Activated CD4-positive, alpha-beta memory T cell treated with anti-CD3 and anti-CD28 coated beads, Interleukin-2, amount 10 ng/mL, durations not matched to agents 7 days and 5 days (primary cell): ENCODE measurements at places on chromosomes 12 and 14. TPM values are rescaled to one million over a fixed set of nuclear protein-coding genes. Genes with fewer than 3 reads are reported as not detected.

AQP6 gene
- not detected for total RNA-seq

DNA sequence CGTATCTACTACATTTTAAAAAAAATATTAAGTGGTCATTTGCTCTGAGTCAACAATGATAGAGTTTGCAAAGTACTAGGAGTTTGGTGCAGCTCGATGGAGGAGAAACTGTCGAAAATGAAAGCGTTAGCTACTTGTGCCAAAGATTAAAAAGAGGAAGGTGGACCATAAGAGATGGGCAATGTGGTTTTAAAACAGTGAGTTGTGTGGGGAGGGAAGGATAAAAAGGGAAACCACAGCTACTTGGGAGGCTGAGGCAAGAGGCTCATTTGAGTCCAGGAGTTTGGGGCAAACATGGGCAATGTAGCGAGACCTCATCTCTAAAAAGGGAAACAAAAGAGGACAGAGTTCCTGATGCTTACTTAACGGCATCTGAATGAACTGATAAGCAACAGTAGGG, 18.2 kb upstream of the STRAP start:
- peaks cover 7% of the 10 kb centered on the region for H3K4me1 ChIP-seq
- H3K27ac ChIP-seq = no peak overlapping the region
- H3K27me3 ChIP-seq = peaks cover 31% of the 10 kb centered on the region
- H3K4me3 ChIP-seq = peak overlapping the region; percentile 0
- H3K36me3 ChIP-seq = no peaks in the 10 kb centered on the region

DNA sequence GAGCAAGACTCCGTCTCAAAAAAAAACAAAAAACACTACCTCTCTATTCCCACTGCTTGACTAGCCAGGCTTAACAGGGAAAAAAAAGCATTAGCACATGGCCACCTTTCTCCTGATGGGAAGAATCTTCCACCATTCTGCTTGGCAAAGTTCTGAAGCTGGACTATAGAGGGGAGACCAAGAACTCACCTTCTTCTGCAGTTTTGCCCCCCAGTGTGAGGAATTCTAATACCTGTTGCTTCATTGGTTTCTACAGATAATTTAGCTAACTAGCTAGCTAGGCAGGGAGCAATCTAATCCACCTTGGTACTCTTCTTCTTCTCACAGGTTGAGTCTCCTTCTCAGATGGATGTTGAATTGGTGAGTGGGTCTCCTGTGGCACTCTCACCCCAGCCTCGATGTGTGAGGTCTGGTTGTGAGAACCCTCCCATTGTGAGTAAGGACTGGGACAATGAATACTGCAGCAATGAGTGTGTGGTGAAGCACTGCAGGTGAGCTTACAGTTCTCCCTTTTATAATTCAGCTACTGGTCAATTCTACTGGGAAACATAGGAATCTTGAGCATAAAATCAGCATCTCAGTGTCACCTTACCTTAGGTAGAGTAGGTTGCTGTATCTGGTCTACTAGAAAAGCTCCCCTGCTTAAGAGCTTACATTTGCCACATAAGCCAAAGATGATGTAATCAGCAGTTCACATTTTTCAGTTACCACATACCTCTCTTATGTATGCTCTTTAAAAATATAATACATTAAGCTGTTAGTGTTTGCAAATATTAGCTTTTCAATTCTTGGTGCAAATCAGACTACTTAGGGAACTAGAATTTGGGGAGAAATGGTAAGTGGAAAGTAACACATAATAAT, 16.0 kb downstream of the METTL3 start:
- no peak overlapping the region for H3K27ac ChIP-seq
- peaks cover 71% of the 10 kb centered on the region for H3K36me3 ChIP-seq
- no peak overlapping the region for H3K4me3 ChIP-seq

DNA sequence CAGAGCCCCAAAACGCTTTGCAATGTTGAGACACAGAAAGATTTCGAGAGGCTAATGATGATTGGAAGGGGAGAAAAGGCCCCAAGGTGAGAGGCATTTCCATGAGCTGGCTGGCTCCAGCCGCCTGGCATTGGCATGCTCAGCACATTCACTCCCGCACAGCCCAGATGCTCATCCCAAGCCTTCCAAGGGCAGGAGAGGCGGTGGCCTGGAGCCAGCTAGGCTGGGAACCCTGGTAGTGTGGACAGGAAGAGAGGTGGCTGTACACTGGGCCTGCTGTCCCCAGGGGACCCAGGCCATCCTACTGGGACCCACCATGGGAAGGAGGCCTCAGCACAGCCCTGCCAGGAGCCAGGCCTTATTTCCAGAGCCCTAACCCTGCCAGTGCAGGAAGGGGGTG, 72.2 kb downstream of the SPTB start:
- no peak overlapping the region for H3K4me3 ChIP-seq
- DNase-seq = no peak
- H3K27ac ChIP-seq = no peak overlapping the region
- H3K27me3 ChIP-seq = peaks cover 14% of the 10 kb centered on the region

GRCh38 chr12:94207849-94208621, 59.7 kb downstream of the PLXNC1 start:
- peak overlapping the region; percentile 68 for H3K4me3 ChIP-seq
- no peaks in the 10 kb centered on the region for H3K27me3 ChIP-seq
- peak overlapping the region; percentile 96 for H3K27ac ChIP-seq
- H3K36me3 ChIP-seq = peaks cover 38% of the 10 kb centered on the region

GRCh38 chr14:58826845-58827686, 189.3 kb downstream of the DACT1 start:
- H3K4me3 ChIP-seq = no peak overlapping the region
- H3K36me3 ChIP-seq = no peaks in the 10 kb centered on the region
- H3K27ac ChIP-seq = no peak overlapping the region
- H3K4me1 ChIP-seq = peaks cover 2% of the 10 kb centered on the region
- no peaks in the 10 kb centered on the region for H3K27me3 ChIP-seq

DNA sequence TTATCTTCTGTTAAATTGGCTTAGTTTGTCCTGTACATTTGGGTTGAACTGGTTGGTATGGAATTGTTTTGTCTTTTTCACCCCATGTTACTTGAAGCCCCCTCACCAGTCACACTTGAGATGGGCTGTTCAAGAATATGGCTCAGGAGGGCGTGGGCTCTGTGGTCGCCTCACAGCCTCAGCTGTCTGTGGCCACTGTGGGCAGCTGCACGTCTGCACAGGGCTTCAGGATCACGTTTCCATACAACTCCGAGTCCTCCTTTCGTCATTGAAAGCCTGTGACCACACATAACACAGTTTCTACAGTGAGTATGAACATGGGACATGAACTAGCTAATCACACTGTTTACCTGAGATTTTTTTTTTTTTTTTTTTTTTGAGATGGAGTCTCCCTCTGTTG, 81.3 kb downstream of the MOK start:
- peaks cover 16% of the 10 kb centered on the region for H3K4me1 ChIP-seq
- H3K4me3 ChIP-seq = no peak overlapping the region
- no peaks in the 10 kb centered on the region for H3K27me3 ChIP-seq
- no peaks in the 10 kb centered on the region for H3K36me3 ChIP-seq

DNA sequence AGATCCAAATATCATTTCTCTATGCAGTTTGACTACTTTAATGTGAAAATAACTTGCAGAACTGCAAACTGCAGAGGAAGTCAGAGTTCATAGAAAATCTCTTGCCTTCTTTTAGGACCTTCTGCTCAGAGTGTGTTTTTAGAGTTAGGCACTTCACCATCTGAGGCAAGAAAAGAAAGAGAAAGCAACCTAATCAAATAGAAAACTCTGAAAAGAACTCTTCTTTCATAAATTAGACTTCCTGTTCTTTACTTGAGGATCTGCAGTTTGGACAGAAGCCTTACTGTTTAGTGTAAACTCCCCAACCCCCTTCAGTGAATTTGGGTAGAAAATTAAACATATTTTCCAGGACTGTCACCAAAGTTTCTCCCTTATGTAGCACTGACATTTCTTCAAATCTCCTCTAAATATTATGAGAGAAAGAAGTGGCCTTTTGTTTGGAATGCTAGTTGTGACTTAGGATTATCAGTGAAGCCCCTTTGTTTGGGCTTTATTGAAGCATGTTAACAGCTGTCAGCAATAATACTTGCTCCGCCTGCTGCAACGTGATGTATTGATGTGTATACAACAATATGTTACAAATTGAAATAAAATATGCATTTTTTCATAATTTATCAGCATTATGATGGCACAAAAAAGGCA, 99.5 kb downstream of the PDZRN4 start:
- no peaks in the 10 kb centered on the region for H3K4me1 ChIP-seq
- no peak for DNase-seq
- no peak overlapping the region for H3K4me3 ChIP-seq
- no peaks in the 10 kb centered on the region for H3K27me3 ChIP-seq
- H3K36me3 ChIP-seq = no peaks in the 10 kb centered on the region
- H3K27ac ChIP-seq = no peak overlapping the region

- no peaks in the 10 kb centered on the region for H3K36me3 ChIP-seq
- H3K4me1 ChIP-seq = no peaks in the 10 kb centered on the region
- DNase-seq = no peak
- H3K27ac ChIP-seq = no peak overlapping the region
- no peaks in the 10 kb centered on the region for H3K27me3 ChIP-seq
These were observed 509.8 kb downstream of the GLT1D1 start for GRCh38 chr12:129363041-129363440.

DNA sequence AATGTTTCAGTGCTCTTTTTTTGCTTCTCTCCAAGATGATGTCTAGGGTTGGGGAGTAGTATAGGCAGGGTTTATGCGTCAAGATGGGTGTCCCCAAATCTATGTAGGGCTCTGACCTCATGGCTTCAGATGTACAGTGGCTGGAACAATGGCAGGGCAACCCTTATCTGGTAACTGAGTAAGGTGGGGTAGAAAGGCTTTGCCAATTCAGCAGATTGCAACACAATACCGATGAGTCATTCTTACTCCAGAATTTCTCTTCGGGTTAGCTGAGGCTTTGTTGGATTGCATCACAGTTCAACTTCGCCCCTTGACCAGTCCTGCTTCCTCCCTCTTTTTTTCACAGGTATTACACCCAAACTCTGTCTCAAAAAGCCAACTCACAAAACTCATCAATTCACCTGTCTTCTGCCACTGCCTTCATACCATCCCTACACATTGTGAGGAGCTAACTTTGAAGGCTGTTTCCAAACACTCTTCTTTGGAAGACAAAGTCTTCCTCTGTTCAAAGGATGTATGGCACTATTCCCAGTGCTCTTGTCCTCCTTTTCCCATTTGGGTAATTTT, 190.2 kb upstream of the CNOT2 start:
- H3K4me3 ChIP-seq = no peak overlapping the region
- H3K36me3 ChIP-seq = no peaks in the 10 kb centered on the region
- peaks cover 10% of the 10 kb centered on the region for H3K27me3 ChIP-seq
- peaks cover 27% of the 10 kb centered on the region for H3K4me1 ChIP-seq
- DNase-seq = no peak

DNA sequence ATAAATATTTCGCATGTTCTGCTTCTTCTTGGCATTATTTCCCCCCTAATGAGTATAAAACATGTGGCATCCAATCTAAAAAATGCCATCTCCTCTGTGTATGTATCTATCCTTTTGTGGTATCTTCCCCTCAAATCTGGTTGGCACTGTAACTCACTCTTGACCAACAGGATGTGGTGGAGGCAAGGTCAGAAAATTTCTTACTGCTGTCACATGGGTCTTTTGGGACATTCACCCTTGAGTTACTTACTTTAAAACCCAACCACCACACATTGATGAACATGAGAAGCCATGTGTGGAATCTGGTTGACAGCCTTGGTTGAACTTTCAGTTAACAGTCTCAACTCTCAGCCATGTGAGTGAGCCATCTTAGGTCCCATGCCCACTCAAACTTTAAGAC, 516.9 kb downstream of the SLC16A7 start:
- no peak for DNase-seq
- H3K4me1 ChIP-seq = no peaks in the 10 kb centered on the region
- no peaks in the 10 kb centered on the region for H3K36me3 ChIP-seq
- H3K27ac ChIP-seq = no peak overlapping the region
- H3K27me3 ChIP-seq = no peaks in the 10 kb centered on the region

DNA sequence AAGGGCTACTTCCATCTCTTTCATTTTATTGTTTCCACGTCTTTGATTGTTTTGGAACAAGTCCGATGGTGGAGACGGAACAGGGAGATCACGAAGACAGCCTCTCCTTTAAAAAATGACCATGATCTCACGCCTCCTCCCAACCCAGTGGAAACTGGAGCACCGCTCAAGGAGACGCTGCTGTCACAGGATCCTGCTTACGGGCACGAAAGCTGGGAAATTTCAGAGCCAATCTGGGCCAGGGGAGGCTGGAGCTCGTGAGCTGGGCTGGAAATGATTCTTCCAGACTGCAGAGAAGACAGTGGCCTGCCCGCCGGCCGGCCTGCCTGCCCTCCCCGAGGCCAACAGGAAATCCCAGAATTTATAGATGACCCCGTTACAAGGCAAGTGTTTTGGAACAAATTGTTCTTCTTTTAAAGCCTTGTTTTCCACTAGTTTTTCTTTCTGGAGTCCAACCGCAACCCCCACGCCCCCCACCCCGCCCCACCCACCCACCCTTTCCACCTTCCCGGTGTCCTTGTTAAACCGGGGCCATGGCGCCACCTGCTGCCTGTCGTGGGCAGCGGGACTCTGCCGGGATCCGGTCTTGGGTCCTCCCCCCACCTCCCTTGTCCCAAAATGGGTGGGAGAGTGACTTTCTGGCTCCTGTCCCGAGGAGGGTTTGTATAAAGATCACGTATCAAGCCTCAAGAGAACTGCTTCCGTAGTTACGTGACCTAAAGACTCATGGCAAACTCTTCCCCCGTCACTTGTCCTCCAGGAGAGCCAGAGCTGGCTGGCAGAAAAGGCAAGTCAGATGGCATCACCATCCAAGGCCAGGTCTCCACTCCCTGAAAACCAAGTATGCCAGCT, 40.3 kb downstream of the MAP1LC3B2 start:
- H3K27ac ChIP-seq = no peak overlapping the region
- H3K4me1 ChIP-seq = peaks cover 26% of the 10 kb centered on the region
- peaks cover 2% of the 10 kb centered on the region for H3K36me3 ChIP-seq
- no peak overlapping the region for H3K4me3 ChIP-seq

DNA sequence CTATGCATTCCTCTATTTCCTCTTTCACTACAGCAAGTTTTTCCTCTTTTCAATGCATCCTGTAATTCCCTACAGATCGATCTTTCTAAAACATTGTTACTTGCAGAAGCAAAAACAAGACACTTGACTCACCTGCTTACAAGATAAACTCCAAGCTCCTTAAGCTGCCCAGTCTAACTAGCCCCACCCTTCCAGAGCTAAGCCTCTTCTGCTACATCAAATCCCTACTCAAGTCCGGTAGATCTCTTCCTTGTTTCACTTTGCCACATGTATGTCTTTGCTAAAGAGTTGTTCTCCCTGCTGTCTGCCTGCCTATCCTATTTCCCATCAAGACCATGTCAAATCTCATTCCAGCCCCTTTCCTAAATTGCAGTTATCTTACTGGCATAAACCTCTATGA, 724.8 kb downstream of the C12orf50 start:
- no peak overlapping the region for H3K4me3 ChIP-seq
- DNase-seq = no peak
- H3K4me1 ChIP-seq = no peaks in the 10 kb centered on the region
- no peak overlapping the region for H3K27ac ChIP-seq
- no peaks in the 10 kb centered on the region for H3K27me3 ChIP-seq

- peak overlapping the region; percentile 89 for H3K27ac ChIP-seq
- DNase-seq = no peak
- H3K4me1 ChIP-seq = peaks cover 42% of the 10 kb centered on the region
- peaks cover 3% of the 10 kb centered on the region for H3K27me3 ChIP-seq
- H3K4me3 ChIP-seq = peak overlapping the region; percentile 36
These were observed 88.6 kb downstream of the EPS8 start for GRCh38 chr12:15700595-15700994.

GRCh38 chr14:62674563-62675237, 370.6 kb downstream of the KCNH5 start:
- no peak overlapping the region for H3K27ac ChIP-seq
- no peak overlapping the region for H3K4me3 ChIP-seq
- H3K27me3 ChIP-seq = no peaks in the 10 kb centered on the region
- DNase-seq = no peak

- H3K27me3 ChIP-seq = no peaks in the 10 kb centered on the region
- H3K4me3 ChIP-seq = no peak overlapping the region
- H3K27ac ChIP-seq = no peak overlapping the region
- H3K36me3 ChIP-seq = no peaks in the 10 kb centered on the region
These were observed 298.1 kb upstream of the PRICKLE1 start for GRCh38 chr12:42887657-42888056.
